ENCODE measurements at places on chromosomes 1 and 21.

DNA sequence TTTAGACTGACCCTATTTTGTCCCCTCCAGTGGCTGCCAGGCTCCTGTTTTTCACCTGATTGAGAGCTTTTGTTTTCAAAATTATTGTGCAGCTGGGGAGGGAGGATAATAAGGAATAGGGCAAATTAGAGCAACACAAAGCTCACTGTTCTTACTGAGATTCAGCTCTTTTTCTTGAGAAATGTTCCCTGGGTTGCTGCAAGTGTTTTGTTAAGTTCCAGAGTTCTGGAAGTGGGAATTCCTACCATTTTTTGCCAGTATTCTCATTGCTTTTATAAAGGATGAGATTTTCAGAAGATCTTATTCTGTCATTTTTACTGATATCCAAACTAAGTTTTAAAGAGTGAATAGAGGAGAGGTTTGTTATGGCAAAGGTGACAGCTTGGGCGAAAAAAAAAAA, 417.7 kb downstream of the SIPA1L2 start:
- no peak for DNase-seq

GRCh38 chr1:115680730-115681111, 39.0 kb downstream of the VANGL1 start:
- no peak for DNase-seq

DNA sequence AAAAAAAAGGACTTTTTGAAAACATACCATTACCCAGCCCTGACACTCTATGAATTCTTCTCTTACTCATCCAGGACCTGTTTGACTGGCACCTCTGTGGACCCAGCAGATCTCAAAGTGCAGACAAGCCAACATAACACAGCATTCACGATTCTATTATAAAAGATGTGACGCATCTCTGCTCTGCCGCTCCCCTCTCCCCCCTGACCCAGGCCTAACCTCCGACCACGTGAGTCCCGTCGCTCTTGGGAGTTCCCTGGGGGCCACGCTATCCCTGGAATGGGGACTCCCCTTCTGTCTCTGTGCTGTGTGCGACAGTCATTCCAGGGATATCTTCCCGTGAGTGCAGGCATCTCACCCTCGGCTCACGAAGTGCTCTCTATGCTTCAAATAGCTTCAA, 21.1 kb downstream of the LRRC38 start:
- DNase-seq, result no peak

DNA sequence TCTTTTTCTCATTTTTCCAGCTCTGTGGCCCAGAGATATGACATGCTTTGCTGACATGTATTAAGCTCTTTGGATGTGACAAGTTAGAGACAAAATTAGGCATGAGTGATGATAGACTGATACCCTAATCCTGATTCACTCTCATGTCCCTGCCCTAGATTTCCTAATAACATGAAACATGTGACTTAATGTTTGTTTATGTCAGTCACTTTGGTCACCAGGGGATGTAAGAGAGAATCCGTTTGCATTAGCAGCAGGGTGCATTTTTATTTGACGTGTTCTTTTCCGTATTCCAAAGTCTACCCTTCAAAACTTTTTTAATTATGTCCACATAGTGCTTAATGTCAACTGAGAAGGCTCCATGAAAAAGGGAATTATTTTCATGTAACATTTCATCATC, 192.4 kb downstream of the HMCN1 start:
- DNase-seq, result no peak

- no peak for DNase-seq
These were observed 78.5 kb upstream of the CDC42BPA start for GRCh38 chr1:227396539-227397353.

- no peak for DNase-seq
These were observed 607 bp downstream of the BTG3 start for GRCh38 chr21:17612023-17612564.

Data from hypothalamus (tissue), 51 donors.